Stimulated activated CD4-positive, alpha-beta T cell treated with anti-CD3 and anti-CD28 coated beads, Interleukin-12 subunit alpha, Interleukin-12 subunit beta, amount 100 ng/mL, for 24 hours (primary cell): ENCODE measurements at places on chromosomes 7 and 10.

GRCh38 chr7:91088156-91088555 lies 176.1 kb upstream of the FZD1 start:
- no peak for DNase-seq

DNA sequence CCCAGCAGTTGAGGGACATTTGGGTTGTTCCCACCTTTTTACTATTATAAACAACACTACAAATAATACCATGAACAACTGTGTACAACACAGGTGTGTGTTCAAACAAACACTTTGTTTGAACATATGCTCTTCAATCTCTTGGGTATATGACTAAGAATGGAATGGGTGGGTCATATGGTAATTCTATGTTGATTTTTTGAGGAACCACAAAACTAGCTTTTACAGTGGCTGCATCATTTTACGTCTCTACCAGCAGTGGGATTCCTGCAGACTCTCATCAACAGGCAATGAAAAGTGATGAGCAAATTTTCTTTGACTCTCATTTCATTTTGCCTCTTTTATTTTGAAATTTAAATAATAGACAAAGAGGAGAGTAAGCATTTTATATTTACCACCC lies 116.9 kb upstream of the KLF14 start:
- DNase-seq, result no peak

- no peak for DNase-seq
These were observed 13.4 kb downstream of the HNRNPF start for GRCh38 chr10:43395571-43396060.

- DNase-seq, result no peak
These were observed 4.7 kb downstream of the NEUROD6 start for GRCh38 chr7:31335884-31336201.

DNA sequence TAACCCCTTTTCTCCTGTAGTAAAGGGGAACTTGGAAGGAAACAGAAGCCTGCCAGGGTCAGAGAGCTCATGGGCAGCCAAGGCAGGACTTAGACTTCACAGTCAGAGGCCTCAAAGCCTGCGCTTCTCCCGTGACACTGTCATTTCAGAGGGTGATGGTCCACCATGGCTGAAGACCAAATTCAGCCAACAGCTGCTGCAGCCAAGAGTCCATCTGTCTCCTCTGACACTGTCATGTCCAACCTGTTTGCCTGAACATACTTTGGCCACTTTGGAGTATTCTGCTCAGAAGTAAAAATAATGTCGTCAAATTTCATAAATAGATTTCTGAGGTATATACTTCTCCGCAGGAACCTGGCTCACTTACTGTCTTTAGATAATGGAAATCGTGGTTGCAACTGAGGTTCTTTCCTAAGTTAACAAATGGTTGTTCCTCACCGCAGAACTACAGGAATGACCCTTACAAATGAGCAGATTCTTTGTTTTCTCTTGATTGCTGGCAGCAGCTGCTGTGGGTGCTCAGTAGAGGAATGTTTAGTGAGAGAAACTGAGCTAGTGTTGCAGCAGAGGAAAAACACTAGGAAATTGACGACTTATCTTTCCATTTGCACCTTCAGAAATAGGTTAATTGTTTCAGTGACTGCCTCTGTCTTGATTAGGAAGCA lies 626.5 kb downstream of the SDK1 start:
- no peak for DNase-seq

GRCh38 chr7:139727151-139727705 lies 50.6 kb downstream of the HIPK2 start:
- no peak for DNase-seq

DNA sequence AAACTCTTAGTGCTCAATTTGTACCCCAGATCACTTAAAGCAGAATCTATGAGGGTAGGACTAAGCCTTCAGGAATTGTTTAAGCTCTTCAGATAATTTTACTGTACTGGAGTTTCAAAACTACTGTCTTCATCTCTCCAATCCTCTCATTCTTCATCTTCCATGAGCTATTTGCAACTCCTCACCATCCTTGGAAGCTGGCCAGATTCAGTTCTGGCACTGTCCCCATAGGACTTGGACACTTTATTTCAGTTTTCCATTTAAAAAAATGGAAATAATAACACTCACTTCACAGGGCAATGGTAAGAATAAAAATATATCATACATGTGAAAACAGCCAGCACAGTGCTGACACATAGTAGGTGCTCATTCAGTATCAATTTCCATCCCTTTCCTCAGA lies 74.6 kb downstream of the PPP1R17 start:
- DNase-seq, result no peak

DNA sequence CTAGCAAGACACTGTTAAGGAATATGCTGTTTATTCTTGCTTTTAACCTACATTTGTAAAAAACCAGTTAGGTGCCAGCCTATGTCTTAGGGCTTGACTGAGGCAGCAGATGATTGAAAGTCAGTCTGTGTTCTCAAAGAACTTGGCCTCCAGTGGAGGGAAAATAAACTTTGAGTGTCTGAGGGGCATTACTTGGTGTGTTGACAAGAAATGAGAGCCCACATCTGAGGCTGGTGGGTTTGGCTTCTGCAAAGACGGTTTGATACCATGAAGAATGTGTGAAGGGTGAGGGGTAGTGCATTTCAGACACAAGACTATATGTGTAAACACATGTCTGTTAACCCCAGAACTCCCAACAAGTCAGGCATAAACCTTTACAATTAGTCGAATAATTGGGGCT lies 28.5 kb downstream of the CCSER2 start:
- no peak for DNase-seq

DNA sequence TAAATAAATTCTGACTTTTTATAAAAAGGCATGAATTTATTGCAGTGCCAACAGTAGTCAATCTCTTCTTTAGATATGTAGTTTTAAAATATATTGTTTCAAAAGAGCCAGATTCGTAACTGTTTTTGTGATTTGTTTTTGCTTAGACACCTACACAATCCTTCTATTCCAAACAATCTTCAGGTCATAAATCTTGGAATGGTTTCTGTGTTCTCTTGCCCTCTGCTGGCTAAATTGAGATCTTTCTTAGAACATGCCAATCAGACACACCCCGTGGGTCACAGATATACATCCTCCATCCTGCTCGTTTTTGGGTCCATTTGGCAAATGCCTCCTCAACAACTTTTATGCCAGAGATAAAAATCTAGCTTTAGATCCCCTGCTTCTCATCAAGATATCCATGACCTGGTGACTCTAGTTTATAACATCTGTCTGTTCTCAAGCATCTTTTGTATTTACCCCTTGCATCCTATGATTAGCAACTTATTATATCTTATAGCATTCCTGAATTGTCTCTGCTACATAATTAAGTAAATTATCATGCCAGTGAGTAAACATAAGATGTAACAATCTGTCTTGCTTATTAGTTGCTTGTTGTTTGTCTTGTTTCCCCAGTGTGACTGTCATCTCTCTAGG lies 35.3 kb upstream of the IFRD1 start:
- DNase-seq, result no peak

DNA sequence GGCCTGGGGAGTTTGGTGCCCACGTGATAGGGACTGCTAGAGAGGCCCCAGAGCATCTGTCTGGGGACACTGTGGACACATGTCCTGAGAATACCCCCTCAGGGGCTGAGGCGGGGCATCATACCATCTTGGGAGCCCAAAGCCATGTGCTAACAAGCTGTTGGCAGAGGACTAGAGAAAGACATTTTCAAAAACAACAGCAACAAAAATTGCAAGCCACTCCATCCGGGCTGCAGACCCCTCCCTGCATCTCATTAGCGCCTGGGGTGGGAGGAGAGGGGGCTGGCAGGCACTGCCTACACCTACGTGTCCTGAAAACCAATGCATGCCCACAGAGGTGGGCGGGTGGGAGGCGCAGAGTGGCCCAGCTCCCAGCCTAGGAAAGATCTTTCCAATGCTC lies 507.4 kb upstream of the PODXL start:
- no peak for DNase-seq

GRCh38 chr7:135670179-135670578 lies 7.9 kb downstream of the STMP1 start:
- DNase-seq, result no peak

- DNase-seq, result no peak
These were observed 107.3 kb downstream of the PDGFA start for GRCh38 chr7:412313-412710.

DNA sequence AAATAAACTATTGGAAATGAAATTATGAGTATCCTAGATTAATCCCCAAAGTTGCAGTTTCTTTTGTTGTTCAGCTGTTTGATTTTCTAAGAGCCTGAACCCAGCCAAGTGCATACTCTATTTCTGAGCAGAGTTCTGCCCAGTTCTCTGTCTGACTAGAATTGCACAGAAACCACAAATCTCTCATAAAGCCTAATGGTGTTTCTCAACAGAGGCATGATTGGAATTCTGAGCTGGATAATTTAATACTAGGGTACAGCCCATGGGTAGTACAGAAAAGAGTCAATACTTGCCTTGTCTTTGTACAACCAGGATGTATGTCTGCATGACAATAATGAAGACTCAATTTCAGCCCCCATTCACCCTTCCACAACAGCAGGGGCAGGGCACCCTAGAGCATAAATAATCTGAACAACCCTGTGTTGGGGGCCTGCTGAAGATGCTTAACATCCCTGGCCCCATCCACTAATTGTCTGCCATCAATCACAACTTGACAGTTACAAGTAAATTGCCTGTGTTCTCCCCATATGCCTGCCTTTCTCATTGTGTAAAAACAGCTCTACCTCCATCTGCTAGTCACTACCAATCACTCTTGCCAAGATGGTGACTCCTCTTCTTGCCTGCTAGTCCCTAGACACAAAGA lies 114.4 kb downstream of the NPSR1 start:
- no peak for DNase-seq

GRCh38 chr7:106463851-106464611 lies 179.2 kb upstream of the NAMPT start:
- DNase-seq, result no peak

GRCh38 chr7:153698046-153698445 lies 354.2 kb upstream of the DPP6 start:
- no peak for DNase-seq

DNA sequence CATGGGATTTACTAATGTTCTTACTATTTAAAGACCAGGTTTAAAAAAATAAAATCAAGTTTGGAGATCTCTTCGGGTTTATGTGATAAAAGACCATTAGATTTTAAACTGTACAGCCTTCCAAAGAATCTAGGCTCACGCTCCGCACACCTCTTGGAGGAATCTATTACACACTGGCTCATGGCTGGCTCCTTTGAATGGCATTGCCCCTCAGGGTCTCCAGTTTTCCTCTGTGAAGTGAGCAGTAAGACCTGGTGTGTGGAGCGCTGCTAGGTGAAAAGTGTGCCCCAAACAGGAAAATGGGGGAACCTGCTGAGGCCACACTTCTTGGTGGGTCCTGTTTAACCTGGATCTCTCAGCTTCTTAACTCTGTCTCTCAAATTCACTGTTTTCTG lies 142.3 kb downstream of the KAT6B start:
- no peak for DNase-seq

- DNase-seq, result no peak
These were observed 83.1 kb upstream of the IGFBP3 start for GRCh38 chr7:46003896-46004875.

GRCh38 chr7:95367606-95368005 lies 28.6 kb downstream of the PON3 start:
- DNase-seq, result no peak

GRCh38 chr10:102274062-102274461 lies 28.7 kb downstream of the GBF1 start:
- DNase-seq, result no peak

DNA sequence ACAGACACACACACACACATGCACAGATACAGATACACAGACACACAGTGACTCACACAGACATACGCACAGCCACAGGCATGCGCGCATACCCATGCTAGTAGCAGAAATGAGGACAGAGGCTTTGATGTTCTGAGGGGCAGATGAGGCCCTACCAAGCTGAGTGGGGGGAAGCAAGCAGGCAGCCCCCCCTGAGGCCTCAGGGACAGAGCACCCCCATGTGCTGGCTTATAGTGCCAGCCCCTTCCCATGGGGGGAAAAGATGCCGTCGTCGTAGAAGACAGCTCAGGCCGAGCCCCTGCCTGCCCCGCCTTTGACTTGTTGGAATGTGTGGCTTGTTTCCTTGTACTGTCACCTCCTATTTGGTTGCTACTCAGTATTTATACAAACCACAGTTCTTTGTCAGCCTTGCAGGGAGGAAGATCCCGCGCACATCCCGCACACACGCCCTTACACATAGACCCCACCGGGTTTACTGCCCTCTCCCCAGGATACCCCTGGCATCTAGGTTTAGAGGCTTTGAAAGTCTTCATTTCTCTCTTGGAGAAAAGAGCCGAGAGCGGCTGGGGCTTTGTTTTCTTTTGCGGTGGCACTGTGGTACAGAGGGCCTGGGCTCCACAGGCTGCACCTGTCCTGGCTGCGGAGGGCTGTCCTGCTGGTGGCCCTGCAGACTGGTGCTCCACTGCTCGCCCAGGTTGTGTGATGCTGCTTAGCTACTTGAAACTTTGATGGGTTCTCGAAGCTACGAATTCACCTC lies 112.5 kb downstream of the DOCK1 start:
- DNase-seq, result no peak

DNA sequence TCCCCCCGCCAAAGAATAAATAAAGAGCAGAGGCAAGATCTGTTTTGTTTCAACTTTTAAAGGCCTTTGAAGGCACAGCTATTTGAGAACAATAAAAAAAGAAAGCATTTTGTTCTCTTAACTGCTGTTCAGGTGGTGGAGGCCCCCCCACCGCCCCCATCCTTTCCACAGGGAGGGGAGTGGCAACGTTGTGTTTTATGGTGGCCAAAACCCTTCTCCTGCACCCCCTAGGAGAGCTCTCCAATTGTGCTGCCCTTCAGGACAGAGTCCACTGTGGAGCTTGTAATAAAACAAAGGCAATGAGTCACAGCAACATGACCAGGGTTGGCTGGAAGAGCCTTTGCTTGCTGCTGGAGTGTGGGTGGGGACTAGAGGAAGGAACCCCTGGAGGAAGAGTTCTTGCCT lies 987.9 kb downstream of the KCNMA1 start:
- no peak for DNase-seq

DNA sequence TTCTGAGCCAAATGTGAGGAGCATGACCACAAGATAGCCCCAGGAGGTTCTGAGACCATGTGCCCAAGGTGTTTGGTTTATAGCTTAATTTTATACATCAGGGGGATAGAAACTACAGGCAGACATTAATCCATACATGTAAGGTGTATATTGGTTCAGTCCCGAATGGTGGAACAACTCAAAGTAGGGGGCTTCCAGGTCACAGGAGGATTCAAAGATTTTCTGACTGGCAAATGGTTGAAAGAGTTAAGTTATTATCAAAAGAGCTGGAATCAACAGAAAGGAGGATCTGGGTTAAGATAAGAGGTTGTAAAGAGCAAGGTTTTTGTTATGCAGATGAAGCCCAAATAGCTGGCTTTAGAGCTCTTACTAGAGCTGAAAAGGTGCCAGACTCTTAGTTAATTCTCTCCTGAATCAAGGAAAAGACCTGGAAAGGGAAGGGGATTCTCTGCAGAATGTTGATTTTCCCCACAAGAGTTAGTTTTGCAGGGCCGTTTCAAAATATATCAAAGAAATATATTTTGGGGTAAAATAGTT lies 640.0 kb downstream of the IPMK start:
- DNase-seq, result no peak

GRCh38 chr7:92781117-92781720 lies 55.2 kb downstream of the CDK6 start:
- no peak for DNase-seq

- no peak for DNase-seq
These were observed 144.2 kb upstream of the VSTM2A start for GRCh38 chr7:54397836-54398612.

- no peak for DNase-seq
These were observed 171.6 kb upstream of the NPSR1 start for GRCh38 chr7:34486371-34486770.

- no peak for DNase-seq
These were observed 38.6 kb downstream of the ELFN1 start for GRCh38 chr7:1708596-1709251.
